Islet precursor cell (in vitro differentiated cells): ENCODE measurements at places on chromosomes 13 and 19.

DNA sequence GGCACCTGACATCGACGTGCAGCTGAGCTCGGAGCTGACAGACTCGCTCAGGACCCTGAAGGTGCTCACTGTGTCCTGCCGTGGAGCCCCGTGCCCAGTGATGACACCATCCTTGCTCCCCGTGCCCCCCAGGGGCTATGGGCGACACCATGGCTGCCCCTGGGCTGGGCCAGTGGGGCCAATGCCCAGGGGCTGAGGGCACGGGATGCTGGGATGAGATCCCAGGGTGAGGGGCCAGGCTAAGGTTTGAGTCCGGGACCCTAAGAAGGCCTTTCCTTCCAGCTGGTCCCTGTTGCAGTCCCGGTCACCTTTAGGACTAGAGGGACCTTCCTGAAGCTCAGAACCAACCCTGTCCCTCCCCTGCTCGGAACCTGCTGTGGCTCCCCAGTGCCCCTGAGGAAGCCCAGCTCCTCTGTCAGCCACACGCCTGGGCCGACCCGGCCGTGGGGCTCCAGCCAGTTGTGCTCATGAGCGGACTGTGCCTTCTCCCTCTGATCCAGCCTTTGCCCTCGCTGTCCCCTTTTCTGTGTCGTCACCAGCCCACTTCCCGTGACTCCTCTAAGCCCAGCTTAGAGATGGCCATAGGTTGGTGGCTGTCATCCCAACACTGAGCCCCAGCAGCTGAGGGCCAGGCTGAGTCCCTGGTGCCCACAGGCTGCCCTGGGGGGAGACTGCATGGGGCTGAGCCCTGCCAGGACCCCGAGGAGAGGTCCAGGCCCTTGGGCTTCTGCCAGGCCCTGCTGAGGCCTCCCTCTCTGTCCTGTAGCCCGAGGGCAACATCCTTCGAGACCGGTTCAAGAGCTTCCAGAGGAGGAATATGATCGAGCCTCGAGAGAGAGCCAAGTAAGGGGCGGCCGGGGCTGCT lies 10.6 kb downstream of the NOP53 start:
- DNase-seq = no peak

- DNase-seq = no peak
Measured at GRCh38 chr13:74074723-74075122, 59.5 kb downstream of the KLF12 start.

GRCh38 chr19:35779033-35779432 lies 3.7 kb downstream of the ARHGAP33 start:
- peak; percentile 37 for DNase-seq

- DNase-seq = no peak
Measured at GRCh38 chr19:9729162-9729561, 39.4 kb downstream of the ZNF846 start.

GRCh38 chr19:21566073-21566472 lies 60.7 kb downstream of the ZNF429 start:
- DNase-seq = no peak

GRCh38 chr13:21219036-21219381 lies 42.6 kb downstream of the MRPL57 start:
- no peak for DNase-seq

GRCh38 chr13:113345486-113345885 lies 18.4 kb downstream of the GRTP1 start:
- no peak for DNase-seq

DNA sequence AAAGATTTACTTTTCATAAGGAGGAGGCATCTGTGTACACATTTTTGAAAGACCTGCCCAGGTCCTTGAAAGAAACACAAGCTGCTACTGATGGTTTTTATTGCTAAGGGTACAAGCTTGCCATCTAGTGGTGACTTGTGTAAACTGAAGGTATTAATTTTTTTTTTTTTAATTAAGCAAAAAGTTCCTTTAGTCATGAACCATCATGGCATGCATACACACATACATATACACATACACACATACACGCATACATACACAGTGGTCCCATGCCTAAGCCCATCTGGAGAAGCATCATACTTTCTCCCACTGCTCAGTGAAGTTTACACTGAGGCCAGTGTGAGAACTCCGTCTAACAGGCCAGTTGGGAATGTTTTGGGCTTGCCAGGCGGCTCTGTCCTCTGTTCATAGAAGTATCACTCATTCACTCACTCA lies 312.5 kb downstream of the DCLK1 start:
- DNase-seq = no peak

- DNase-seq = peak; percentile 70
Measured at GRCh38 chr13:40665126-40666044, 1.1 kb downstream of the FOXO1 start.

DNA sequence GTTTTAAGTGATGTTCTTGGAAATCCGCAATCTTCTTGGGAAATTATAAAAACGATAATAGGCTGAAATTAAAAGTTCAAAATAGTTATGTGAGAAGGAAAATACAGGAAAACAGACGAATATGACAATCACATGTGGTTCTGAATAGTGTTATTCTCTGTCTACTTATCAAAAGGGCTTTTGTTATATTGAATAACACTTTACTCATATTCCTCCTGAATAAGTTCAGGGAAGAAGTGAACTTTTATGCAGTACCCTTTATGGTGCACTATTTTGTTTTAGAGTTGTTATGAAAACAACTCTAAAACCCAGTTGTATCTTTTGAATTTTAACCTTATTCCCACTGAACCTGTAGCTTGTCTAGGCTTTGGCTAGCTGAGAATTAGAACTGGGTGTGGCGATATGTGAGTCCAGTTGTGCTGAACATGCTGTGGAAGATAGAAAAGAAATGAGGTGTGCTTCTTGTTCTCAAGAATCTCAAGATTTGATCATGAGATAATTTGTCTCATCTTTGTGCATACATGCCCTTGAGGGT lies 384.4 kb downstream of the LMO7 start:
- no peak for DNase-seq

GRCh38 chr13:30927595-30927994 lies 4.9 kb upstream of the TEX26 start:
- no peak for DNase-seq

- DNase-seq = no peak
Measured at GRCh38 chr19:50717891-50718254, 1.7 kb downstream of the SHANK1 start.

- DNase-seq = no peak
Measured at GRCh38 chr19:38942471-38943181, 11.9 kb downstream of the MRPS12 start.

- DNase-seq = no peak
Measured at GRCh38 chr19:13478576-13478975, 27.7 kb downstream of the CACNA1A start.

DNA sequence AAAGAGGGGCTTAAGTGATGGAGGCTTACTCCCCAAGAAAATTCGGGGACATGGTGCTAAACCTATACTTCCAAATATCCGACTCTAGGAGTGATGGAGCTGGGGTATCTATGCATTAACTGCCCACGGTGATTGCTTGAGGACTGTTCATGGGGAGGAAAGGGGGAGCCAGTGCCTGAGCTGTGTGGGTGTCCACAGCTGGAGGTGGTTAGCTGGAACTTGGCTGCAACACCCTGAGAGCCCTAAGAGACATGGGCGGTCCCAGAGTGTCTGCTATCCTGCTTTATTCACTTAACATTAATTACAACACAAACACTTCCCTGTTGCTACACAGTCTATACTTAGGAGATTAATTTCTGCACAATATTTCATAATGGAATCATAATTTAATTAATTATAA lies 28.1 kb upstream of the POMP start:
- DNase-seq = no peak

DNA sequence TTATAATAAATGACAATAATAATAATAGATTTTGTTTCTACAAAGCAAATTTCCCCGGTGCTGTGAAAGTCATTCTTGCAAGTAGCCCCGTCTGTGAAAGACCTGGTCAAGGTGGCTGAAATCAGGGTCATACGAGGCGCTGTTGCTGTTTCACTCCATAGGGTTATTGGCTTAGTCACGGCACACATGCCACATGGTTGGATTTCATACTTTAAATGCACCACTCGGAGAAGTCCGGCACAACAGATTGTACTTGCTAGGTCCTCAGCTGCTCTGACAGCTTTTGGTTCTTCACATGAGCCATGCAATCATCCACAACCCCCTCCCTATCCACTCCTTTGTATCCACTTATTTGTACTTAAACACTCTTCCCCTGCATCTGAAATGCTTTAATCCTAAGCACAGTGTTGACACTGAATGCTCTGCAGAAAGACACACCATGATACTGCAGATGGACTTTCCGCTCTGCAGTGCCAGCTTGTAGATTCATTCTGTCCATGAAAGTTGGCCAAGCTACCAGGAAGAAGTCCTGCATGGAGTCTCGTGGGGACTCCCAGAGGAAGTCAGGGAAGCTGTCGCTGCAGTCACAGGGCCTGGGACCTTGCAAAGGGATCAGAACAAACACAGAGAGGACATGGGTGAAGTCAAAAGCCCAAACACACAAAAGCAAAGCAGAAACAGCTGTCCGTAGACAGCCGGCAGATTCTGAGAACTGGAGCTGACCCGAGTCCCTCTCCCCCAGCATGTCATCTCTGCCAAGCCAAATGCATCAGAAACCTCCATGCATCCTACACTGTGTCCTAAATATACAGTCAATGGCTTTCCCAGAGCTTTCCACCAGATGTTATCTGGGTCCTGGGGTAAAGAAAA lies 124.6 kb downstream of the COL4A2 start:
- DNase-seq = peak; percentile 28

DNA sequence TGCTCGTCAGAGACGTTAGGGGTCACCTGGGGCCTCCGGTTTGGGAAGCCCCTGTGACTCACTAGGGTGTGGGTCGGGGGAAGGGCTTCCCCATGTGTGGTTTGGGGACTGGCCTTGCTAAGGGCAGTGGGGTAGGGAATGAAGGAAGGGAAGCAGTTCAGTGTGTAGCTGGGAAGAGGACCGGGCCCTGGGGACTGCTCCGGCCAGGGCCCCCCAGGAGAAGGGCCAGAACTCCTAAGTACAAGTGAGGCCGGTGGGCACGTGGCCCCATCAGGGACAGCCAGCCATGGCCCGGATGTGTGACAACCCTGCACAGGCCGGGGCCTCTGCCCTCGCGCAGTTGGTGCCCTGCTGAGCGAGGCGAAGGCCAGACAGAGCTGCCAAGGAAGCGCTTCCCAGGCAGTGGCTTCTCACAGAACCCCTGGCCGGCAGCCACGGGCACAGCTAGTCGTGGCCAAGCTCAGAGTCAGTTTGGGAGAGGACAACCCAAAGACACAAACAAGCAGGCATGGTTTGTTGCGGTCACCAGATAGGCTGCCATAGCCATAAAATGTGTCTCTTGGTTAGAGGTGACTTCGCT lies 25.7 kb downstream of the TEX29 start:
- no peak for DNase-seq

- DNase-seq = no peak
Measured at GRCh38 chr19:13334801-13335481, 171.3 kb downstream of the CACNA1A start.

DNA sequence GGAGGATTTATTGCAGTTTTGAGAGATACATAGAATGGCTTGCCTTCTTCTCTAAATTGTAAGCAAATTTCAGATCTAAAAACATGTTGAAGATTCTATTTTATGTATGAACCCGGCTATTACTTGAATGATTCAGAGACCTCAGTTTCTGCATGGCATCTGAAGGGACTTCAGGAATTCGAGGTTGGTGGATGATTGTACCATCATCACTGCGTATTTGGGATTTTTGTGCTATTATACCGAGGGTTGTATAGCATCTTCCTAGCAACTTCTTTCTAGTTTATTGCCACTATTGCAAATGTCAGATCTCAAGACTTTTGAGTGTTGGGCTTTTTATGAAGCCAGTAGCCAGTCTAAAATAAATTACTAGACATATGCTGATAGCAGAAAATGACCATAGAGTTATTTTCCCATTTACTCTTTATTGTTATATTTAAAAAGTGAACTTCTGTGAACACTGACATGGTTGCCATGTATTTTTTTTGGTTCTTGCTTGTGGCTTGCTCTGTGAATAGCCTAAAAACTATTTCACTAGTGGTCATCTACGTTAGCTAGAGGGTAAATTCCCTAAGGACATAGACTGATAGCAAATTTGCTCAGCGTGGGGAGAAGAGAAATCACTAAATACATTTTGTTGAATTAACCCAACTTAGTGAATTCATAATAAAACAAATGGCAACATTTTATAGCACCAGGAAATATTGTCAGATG lies 70.6 kb upstream of the KLF12 start:
- no peak for DNase-seq
